NCI-H187 (cell line): ENCODE measurements at places on chromosomes 7 and 10.

- no peak for DNase-seq
Observed at GRCh38 chr7:28686418-28686800, 271.7 kb downstream of the TRIL start.

GRCh38 chr10:84341983-84342382 lies 13.6 kb downstream of the CCSER2 start:
- no peak for DNase-seq

DNA sequence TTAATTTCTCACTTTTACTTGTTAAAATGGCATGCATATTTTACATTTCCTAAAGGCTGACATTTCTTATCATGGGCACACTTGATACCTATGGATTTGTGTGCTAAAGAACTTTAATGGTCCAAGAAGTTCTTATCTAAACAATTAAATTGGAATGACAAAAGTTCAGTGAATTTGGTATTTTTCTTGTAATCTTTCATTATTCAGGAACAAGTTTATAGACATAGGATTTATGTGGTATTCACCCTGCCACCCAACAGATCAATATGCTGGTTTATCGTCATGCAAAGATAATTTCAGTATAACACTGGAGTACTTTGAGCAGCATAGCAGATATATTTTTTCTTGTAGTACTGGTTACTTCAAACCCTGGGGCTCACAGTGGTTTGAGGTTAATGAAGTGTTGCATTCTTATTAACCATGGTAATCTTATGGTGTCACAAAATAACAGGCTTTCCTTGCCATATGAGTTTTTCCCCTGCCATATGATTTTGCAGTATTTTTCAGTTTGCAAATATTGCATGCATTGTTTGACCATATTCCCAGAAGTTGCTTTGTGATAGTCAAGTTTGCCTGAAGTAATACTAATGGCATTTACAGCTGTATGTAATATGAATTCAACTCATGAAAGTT lies 148.8 kb downstream of the PPP1R9A start:
- no peak for DNase-seq

- DNase-seq = no peak
Observed at GRCh38 chr10:106402458-106402857, 762.0 kb downstream of the SORCS1 start.

DNA sequence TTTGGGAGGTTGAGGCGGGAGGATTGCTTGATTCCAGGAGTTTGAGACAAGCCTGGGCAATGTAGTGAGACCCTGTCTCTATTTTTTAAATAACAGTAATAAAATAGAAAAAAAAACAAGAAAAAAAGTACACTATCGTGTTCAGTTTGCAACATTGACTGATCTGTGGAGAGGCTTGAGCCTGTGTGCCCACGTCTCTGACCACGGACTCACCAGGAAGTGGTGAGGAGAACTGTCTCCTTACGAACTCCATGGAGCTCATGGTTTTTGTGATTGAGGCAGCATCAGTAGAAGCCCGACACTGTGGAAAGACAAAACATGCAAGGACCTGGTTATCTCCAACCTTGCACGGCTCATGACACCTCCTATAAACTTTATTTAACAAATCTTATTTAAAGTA lies 23.9 kb upstream of the DNAJB6 start:
- DNase-seq = no peak

GRCh38 chr7:5349437-5350173 lies 66.9 kb downstream of the SLC29A4 start:
- DNase-seq = no peak

DNA sequence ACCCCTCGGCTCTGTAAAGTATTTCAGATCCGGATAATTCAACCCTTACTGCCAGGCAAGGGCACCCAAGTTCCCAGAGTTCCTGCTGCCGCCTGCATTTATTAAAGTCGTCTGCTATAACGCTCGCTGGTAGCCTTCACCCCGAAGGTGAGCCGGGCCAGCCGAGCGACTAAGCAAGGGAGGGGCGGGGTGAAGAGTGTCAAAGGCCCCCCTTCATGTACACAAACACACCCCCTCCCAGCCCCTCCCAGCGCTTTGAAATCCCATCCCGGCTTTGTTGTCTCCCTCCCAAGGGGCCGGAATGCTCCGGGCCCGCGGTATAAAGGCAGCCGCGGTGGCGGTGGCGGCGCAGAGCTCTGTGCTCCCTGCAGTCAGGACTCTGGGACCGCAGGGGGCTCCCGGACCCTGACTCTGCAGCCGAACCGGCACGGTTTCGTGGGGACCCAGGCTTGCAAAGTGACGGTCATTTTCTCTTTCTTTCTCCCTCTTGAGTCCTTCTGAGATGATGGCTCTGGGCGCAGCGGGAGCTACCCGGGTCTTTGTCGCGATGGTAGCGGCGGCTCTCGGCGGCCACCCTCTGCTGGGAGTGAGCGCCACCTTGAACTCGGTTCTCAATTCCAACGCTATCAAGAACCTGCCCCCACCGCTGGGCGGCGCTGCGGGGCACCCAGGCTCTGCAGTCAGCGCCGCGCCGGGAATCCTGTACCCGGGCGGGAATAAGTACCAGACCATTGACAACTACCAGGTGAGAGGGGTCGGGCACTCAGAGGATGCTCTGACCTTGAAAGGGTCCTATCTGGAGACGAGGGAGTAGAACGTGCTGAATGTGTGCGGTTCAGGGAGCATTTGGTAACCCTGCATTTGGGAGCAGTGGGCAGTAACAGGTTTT lies at the start of gene DKK1:
DKK1 (plus strand) TSS at position 349 of the 889 bp plus-strand sequence; CDS start at position 503, 154 bp downstream.
- DNase-seq = no peak
